ENCODE measurements at places on chromosomes 13 and 19.
A peak's percentile ranks its signal among the peaks of the same experiment; 100 is the strongest.

DNA sequence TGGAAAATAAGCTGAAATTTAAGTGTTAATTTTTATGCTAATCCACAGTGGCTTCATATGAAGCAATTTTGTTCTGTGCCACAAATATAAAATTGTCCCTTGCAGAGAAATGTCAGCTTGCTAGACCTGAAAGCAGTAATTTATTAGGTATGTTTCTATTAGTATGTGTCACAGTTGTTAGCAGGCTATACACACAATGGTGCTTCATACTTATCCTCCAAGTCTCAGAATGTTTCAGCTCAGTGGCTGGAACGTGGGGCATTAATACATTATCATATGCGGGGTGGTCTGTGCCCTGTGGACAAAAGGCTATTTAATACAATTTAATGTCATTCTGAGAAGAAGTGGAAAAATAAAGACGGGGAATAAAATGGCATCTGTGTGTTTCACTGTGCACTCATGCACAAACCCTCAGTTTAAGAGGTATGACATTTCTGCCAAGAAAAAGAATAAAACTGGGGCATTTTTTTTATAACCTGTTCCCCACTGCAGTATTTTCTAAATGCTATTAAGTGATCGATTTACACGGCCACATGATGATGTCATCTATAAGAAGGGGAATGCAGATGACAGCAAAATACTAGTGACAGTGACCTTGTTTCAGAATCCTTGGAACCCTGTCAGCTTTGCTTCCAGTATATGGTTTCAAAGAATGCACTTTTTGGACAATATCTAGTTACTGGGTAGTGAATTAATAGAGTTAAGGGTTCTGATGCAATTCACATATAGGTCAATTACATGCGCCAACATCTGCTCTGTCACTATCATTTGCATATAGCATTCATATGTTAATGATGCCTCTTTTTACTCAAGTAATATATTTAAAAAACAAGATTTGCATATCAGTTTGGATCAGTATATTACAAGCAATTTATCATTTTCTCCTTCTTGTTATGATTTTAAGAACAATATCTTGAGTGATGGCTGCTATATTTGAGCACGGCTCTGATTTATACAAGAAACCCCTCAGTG lies 21.2 kb upstream of the ZNF536 start:
- DNase-seq = no peak

- peak; percentile 86 for DNase-seq
These were observed 2.8 kb downstream of the GIPR start for GRCh38 chr19:45670670-45671453.

GRCh38 chr13:54379461-54379860 lies 1350.8 kb downstream of the OLFM4 start:
- no peak for DNase-seq

DNA sequence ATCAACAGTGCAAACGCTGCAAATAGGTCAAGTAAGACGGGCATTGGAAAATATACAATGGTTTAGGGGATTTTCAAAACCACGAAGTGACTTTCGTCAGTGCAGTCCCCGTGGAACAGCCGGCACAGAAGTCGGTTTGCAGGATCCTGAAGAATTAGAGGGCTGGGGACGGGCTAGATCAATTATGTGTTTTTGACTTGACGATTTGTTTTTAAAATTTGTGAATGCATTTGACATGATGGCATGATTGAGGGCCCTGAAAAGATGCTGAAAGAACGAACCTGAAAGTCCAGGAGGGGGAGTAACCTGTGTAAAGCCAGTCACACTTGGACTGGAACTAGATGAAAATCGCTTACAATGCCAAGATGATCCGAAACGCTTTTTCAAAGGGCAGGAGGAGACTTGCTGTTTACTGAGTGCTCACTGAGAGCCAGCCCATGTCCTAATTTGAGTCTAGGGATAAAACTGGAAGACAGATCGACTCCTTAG lies 8.9 kb upstream of the DGKH start:
- no peak for DNase-seq

DNA sequence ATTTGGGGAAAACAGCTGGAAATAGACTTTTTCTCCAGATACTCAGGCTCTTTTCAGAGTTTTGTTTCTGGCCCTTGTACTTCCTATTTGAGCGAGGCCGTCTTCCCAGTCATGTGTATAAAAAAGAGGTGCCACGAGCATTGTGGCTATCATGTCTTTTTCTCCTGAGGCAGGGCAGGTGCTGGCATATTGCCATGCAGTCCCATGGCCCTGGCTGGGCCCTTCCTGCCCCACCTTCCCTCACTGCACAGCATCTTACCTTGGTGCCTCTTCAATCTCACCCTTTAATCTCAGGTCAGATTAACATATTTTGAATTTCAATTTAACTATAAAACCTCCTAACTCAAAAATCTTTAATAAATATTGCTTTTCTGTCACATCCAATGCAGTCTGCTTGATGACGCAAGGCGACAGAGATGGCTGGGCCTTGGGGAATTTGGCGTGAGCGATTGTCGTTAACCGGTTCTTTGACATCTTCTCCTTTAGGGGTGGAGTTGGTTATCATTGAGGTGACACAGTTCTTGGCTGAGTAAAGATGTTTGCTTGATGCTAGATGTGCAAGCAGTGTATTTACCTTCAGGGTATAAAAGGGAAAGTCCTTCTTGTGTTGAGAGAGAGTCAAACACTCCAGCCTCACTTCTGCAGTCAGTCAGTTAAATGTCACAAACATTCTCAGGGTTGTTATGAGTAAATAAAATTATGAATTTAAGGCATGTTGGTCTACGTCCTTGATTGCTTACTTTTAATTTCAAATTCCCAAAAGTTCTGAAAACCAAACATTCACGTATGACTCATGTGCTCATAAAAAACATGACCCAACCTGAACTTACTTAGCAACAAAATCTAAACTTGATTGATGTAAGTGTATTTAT lies 289.9 kb downstream of the MYO16 start:
- DNase-seq = no peak

DNA sequence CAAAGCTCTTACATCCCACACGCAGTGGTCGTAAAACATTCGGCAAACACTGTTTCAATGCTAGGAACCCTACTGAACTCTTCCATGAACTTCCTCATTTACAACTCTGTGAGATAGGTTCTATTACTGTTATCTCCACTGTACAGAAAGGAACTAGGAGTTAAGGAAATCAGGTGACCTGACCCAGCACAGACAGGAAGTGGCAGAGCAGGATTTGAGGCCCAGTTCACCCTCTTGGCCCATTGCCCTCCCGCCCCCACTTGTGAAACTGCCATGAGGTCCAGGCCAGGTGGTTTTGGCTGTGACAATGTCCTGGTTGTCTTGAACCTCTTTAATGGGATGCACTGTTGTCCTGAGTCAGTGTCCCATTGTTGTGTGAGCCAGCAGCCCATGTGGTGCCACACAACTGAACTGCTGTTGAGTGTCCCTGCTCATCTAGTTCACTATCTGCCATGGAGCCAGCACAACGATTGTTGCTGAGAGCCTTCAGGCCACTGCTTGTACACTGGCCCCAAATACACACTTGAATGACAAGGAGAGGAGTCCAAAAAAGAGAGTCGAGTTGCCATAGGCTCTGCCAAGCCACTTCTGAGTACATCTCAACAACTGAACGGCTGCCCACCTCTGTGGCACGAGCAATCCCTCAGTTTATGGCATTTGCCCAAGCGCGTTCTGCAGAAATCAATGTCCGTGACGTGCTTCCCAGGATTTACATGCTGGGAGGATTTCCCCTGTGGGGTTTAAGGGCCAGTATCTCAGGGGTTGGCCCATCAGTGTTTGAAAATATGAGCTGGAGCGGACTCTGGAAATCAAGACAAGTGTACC lies 484.6 kb downstream of the TSHZ3 start:
- no peak for DNase-seq

DNA sequence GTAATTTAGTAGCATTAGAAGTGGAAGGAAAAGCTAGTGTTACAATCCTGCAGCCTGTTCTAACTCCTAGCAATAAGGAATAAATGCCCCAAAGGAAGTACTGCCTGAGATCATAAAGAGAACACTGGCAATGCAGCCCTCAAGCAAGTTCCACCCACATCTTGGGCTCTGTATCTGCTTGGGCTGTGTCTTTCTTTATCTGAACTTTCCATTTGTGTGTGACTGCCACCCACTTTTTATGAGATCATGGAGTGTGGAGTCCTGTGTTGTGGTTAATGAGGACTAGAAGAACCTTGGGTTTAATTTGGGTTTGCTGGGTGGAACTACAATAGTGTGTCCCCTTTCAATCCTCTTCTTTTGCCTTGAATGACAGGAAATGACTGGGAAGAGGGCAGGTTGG lies 38.2 kb downstream of the RFXAP start:
- no peak for DNase-seq

GRCh38 chr13:89845874-89846273 lies 1501.6 kb upstream of the MIR17HG start:
- DNase-seq = no peak

DNA sequence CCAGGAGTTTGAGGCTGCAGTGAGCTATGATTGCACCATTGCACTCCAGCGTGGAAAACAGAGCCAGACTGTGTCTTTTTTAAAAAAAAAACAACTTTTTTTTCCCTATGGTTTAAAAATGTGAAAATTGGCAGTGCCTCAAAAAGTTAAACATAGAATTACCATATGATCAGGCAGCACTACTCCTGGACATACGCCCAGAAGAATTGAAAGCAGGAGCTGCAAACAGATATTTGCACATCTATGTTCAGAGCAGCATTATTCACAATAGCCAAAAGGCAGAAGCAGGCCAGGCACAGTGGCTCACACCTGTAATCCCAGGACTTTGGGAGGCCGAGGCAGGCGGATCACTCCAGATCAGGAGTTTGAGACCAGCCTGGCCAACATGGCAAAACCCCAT lies 3.8 kb upstream of the RETN start:
- DNase-seq = no peak

DNA sequence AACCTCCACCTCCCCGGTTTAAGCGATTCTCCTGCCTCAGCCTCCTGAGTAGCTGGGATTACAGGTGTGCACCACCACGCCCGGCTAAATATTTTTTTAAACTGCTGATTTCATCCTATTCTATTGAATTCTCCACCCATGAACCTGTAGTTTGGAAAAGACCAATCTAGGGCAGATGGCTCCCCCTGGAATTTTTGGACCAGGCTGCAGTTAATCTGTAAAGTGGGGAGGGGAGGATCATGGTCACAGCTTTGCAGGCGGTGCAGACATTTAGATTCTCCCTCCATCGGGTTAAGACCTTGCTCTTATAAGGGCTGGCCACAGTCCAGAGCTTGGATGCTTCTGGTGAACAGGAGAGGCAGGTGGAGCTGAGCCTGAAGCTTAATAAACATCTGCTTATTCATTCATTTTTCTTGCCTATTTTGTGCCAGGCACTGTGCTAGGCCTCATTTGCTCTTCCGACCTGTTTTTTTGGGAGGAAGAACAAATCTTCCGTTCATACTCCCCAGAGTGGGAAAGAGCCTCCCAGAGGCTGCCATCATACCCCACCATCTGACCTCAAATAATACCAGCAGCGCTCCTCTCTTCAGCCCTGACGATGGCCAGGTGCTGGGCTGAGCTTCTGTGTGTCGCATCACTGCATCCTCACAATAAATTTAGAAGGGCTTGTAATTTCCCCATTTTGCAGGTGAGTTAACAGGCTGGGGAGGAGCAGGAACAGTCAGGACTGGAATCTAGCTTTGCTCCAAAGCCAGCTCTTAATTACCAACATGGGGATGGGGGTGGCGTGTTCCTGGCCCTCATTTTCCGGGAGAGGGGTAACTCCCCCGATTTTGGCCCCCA lies 902 bp upstream of the CCDC106 start:
- DNase-seq = no peak

GRCh38 chr13:110214637-110215036 lies 92.3 kb downstream of the COL4A1 start:
- DNase-seq = no peak

- no peak for DNase-seq
These were observed 310.7 kb downstream of the ITGBL1 start for GRCh38 chr13:101763191-101763590.

DNA sequence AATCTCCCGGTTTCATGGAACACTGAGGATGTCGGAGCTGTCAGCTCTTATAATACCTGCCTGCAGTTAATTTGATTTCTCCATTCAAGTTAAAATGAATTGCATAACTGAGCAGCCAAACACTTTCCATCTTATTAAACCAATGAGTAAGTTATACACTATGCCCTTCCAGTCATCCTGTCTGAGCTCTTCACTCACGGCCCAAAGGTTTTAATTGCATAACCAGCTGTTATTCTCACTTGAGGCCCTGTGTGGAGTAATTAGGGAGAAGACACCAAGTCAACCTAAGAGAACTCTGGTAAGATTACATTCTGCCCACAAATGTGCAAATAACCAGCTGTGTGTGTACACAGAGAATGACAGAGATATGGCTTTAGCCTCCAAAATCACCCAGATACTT lies 303.5 kb downstream of the TBC1D4 start:
- DNase-seq = no peak

DNA sequence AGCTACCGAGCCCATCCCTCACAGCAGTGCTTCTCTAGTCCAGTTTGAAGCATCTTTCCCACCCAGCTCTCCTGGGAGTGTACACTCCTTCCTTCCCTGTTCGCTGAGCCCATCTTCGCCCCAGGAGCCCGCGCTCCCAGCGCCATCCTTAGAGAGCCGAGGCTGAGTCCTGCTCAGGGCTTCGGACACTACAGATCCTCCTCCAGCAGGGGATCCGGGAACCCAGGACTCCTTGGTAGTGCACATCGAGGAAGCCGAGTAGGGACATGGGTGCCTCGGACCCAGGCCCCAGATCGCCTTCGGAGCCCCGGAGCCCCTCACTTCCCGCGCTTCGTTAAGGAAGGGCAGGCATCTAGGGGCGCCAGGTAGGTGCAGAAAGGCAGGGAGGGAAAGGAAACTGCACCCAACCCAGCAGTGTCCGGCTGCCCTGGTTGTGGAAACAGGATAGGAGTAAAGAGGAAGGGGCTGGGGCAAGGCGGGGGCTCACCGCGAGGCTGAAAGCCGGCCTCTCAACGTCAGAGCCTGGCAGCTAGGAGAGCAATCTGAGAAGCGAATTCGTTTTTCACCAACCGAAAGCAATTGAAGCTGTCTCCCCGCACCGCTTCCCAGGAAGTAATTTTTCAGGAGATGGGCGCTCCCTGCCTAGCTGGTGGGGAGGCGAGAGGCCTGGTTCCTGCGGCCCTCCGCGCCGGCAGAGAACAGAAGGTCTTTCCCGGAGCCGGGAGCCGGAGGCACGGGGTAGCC lies 1.0 kb downstream of the PDX1 start:
- DNase-seq = no peak

- peak; percentile 85 for DNase-seq
These were observed 1.4 kb upstream of the QTRT1 start for GRCh38 chr19:10699650-10700335.

- DNase-seq = no peak
These were observed 213.1 kb downstream of the OXGR1 start for GRCh38 chr13:96781141-96781540.
